Activated T-cell treated with anti-CD3 and anti-CD28 coated beads for 4 hours (primary cell): ENCODE measurements at places on chromosomes 2 and 18.

DNA sequence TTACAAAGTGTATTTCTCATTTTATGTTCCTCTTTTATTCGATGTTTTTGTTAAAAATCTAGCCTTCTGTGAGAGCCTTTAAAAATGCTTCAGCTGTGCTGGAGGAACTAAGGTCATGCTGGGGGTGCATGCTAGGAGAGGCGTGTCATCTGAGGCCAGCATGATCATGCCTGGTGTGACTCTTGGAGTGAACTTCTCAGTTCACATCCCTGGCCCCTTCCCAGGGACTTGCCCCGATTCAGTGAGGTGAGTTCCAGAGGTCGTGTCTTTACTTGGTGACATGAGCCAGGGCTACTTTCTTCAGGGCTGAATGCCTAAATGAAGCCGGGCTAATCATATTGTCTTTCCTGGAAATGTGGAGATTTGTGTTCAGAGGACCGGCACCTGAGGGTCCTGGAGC is 264.9 kb downstream of the MREG start:
- no peak for DNase-seq

DNA sequence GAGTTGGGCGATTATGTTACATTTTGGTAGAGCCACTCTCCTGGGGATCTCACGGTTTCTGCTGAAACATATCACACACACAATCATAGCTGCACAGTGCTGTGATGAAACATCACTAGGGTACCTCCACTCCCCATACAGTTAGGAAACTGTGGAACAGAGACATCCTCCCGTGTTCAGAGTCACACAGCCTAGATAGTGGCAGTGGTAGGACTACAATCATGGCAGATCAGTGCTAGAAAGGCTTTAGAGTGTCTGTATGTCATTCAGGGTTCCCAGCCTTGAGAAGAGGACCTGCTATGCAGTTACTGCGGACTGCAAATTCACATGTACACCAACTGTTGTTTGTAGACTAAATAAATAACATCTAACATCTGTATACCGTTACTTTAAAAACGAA is 210.3 kb upstream of the FOSL2 start:
- no peak for DNase-seq

GRCh38 chr2:189959450-189959849 is 103.1 kb downstream of the MSTN start:
- DNase-seq = no peak

- DNase-seq = no peak
Measured at GRCh38 chr2:181594322-181594721, 62.6 kb downstream of the CERKL start.

- no peak for DNase-seq
Measured at GRCh38 chr2:171540437-171540836, 18.2 kb downstream of the CYBRD1 start.

DNA sequence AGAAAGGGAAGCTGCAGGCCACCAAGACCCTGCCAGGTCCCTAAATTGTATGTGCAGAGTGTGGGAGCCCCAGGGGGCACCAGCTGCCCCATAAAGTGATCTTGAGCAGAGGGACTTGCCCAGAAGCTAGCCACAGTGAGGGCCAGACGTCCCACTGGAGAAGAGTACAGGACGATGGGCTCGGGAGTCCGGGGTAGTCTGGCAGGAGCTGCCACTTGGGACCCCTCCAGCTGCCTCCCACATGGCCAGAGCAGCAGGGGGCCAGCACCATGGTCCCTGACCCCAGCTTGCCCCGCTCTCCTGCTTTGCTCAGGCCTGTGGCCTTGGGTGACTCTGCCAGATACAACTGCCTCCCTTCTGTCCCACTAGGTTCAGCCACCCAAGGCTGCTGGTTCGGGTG is 11.7 kb upstream of the LOXHD1 start:
- no peak for DNase-seq

DNA sequence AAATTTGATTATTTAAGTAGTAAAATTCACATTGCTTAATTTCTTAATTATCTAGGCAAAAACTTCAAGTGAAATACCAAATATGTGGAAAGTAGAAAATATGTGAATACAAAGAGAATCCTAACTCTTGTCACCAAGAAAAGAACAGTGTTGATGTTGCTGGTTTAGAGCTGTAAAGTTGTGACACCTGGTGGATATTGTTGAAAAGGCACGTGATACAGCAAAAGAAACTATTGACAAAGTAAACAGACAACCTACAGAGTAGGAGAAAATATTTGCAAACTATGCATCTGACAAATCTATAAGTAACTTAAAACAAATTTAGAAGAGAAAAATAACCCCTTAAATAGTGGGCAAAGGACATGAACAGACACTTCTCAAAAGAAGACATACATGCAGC is 25.6 kb upstream of the ZC3H15 start:
- no peak for DNase-seq
